ENCODE measurements at places on chromosomes 5 and 9.

GRCh38 chr9:14296495-14297113, 17.3 kb downstream of the NFIB start:
- DNase-seq = no peak

DNA sequence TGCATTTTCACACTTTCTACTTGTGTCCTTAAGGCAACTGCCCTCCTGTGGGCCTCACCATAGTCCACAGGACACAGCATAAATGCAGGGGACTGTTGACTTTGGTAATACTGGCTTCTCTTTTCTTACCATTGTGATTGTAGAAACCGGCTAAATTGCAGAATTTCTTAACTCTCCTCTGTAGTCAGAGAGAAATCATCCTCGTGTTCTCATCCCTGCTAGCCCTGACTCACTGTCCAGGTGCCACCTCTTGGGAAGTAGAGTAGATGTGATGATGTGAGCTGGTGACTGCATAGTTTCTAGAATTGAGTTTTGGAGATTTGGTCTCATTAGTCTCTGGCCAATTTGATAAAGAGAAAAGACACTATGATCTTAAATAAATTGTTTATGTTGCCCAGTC, 5.5 kb downstream of the PHF24 start:
- DNase-seq = no peak

DNA sequence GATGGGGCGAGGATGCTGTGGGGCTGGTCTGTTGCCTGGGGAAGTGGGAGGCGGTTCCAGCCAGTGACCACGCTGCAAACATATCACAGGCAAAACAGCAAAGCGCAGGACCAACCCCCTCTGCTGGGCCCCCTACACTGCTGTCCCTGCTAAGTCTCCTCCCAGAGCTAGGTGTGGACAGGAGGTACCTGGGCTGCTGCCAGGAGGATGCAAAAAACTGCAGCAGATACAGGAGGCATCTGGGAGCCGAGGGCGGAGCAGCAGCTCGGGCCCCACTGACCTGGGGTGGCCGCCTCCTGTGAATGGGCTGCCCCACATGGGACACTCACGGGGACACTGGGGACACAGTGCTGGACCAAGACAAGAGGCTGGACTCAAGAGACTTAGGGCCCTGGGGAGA, 48.0 kb upstream of the PHYKPL start:
- no peak for DNase-seq

- no peak for DNase-seq
Observed at GRCh38 chr5:67897980-67898379, 317.6 kb upstream of the PIK3R1 start.

- no peak for DNase-seq
Observed at GRCh38 chr5:167783145-167783817, 508.2 kb upstream of the WWC1 start.

DNA sequence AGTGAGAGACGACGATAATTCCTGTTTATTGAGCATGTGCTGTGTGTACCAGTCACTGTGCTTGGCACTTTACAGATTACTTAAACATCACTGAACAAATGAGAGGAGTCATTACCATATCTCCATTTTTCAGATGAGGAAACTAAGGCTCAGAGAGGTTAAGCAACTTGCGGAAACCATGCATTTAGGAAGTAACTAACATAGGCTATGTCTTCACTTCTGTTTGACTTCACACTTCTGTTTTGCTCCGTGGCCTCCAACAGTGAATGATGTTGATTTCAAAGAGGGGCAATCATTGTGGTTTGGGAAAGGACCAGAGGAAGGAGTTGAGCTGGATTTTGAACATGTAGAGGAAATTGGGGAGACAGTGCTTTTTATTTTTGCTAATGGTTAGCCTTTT, 16.7 kb downstream of the GCNT1 start:
- DNase-seq = no peak

DNA sequence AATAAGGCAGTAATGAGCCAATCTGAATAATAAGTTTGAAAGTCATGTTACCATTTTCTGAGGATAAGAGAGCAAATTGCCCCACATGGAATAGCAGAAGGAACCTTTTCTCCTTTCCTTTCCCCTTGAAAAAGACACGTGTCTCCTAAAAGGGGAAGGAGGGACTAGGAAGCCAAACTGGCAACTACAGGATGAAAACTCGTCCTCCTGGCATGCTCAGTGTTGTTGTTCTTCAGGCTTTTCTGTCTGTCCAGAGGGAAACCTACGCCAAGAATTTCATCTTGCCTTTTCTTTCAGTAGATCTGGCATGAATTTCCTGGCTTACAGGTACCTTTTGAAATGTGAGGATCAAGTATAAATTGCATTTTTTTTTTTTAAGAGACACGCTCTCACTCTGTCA, 355.9 kb upstream of the TLE4 start:
- DNase-seq = no peak

DNA sequence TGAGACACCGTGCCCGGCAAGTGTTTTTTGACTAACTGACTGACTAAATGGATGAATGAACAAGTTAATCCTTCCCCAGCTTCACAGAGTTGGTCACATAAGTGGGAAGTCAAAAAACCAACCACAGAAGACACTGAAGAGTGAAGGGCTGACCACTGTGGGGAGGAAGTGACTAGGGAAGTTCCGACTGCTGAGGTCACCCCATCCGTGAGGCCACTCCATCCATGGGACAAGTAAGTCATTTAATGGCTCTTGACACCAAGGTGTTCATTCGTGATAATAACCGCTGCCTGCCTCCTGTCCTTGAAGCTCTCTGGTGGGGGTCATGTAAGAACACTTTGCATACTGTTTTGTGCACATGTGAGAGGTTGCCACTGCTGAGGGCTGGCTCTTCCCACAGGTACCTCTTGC, 22.2 kb upstream of the CXCL14 start:
- DNase-seq = no peak

DNA sequence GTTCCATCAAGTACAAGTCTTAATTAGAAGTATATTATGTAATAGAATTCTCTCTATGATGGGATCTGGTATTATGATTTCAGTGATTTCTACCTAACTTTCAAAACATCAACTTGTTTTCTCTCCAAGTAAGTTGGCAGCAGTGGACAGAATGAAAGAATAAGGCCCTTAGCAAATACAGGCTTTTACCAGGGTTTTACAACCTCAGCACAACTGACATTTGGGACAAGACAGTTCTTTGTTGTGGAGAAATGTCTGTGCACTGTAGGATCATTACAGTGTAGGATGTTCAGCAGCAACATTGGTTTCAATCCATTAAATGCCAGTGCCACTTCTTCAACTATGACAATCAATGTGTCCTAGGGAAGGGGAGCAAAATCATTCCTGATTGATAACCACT, 48.8 kb downstream of the MLANA start:
- no peak for DNase-seq

- no peak for DNase-seq
Observed at GRCh38 chr5:9009931-9010651, 535.8 kb downstream of the SEMA5A start.

- DNase-seq = no peak
Observed at GRCh38 chr9:131019388-131020239, 10.6 kb downstream of the LAMC3 start.

DNA sequence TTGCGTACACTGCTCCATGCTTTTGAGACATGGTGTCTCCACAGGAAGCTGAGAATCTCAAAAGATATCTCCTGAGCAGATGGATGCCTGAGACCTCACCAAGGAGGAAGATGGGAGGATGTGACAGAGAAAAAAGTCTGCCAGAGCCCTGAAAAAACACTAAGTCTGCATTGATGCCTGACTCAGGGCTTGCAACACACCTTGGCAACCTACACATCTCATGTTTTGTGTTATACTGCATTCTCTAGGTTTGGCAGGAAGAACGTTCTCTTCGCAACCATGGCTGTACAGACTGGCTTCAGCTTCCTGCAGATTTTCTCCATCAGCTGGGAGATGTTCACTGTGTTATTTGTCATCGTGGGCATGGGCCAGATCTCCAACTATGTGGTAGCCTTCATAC, 19.2 kb downstream of the SLC22A4 start:
- DNase-seq = no peak

GRCh38 chr5:119395080-119395836, 39.4 kb downstream of the TNFAIP8 start:
- no peak for DNase-seq

- DNase-seq = no peak
Observed at GRCh38 chr9:71025201-71025600, 96.2 kb downstream of the TRPM3 start.

DNA sequence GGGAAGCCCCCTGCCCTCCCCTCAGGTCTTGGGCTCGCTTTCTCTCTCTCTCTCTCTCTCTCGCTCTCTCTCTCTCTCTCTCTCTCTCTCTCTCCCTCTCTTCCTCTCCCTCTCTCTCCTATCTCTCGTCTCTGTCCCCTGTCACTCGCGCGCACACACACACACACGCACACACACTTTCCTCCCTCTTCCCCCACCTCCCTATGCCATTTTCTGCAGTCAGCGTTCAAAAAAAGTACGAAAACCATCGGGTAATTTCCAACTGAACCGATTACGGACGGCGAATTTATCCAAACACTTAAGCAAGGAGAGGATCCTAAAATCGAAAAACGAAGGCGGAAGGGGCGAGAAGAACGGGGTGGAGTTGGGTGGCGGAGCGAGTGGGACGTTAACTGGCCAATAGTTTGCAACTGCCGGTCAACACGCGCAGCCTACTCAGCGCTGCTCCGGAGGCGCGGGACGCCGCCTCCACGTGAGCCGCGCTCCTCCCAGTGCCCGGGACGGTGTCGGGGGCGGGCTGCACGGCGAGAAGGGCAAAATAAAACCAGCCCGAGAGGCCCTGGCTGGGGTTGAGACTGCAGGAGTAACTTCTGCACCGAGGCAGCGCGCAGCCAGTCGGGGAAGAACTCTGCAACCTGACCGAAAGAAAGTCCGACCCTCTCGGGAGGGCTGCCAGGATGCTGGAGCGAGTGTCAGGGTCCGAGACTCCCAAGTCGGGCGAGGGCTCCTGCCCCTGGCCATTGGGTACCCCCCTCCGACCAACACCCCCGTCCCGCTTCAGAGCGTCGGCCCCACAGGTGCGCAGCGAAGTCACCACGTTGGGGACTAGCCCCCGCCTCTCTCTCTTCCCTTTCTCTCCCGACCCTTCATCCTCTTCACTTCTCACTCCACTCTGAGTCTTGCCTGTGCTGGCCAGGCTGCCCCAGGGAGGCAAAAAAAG, 24.9 kb upstream of the ELAVL2 start:
- no peak for DNase-seq

DNA sequence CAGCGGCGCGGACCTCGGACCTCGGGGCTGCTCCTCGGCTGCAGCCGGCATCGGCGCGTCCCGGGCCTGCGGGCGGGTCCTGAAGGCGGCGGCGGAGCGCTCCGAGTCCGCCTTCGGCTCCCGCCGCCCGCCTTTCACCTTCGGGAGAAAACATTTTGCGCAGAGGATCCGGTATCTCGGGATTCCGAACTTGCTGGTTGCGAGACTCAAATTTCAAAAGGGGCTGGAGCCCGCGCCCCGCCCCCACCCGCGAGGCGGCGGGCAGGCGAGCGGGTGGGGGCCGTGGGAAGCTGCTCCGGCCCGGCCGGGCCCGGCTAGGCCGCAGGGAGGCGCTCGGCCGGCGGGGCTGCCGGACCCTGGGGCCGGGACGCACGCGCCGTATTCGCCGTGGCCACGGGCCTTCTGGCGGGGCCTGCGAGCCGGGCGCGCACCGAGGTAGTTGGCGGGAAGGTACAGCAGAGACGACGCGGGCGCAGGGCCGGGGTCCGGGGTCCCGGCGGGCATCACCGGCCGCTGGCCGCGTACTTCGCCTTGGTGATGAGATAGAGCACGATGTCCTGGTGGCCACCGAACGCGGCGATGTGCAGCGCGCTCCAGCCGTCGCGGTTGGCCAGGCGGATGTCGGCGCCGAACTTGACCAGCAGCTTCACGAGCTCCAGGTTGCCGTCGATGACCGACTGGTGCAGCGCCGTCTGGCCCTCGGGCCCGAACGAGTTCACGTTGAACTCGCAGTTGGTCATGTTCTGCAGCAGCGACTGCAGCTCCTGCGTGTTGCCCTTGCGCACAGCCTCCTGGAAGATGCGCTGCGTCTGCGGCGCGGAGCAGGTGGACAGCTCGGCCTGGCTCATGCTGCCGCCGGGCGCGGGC, 757 bp downstream of the NRARP start:
- no peak for DNase-seq

- no peak for DNase-seq
Observed at GRCh38 chr5:66122379-66123034, 21.6 kb upstream of the SREK1 start.

DNA sequence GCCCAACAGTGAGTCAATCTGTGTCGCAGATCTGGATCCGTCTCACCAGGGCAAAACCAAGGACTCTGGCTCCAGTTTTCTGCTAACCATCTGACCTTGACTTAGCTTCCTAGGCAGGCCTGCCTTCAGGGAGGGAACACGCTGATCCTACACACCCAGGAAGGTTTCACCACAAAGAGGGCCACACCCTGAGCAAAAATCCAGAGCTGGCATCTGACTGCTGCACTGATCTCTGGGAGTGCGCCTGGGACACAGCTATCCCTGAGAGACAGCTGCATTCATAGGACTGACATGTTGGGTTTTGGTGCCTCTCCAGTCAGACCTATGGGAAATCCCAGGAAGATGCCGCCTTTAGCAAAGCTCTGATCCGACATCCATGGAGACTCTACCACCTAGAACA, 47.5 kb downstream of the CDK5RAP2 start:
- DNase-seq = no peak

DNA sequence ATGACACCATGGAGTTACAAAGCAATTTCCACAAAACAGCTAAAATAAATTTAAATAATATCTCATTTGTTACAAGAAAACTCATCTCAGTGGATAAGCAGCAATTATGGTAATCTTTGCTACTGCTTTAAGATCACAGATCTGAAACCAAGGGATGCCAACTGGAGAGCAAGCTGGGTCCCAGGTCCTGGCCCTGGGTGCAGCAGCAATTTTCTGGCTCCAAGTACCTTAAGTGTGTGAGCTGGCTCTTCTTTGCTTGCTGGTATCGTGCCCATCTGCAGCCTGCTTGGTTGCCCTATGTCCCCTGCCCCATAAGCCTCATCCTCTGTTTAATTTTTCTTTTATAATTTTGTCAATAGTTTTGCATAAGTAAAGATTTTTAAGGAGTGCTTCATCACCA, 41.5 kb upstream of the DIRAS2 start:
- DNase-seq = no peak

- DNase-seq = peak; percentile 50
Observed at GRCh38 chr5:181189962-181190710, 14.9 kb downstream of the TRIM7 start.

- no peak for DNase-seq
Observed at GRCh38 chr5:179118756-179119414, 58.7 kb downstream of the ZNF354C start.

GRCh38 chr5:1835431-1835830, 34.2 kb downstream of the NDUFS6 start:
- no peak for DNase-seq

- no peak for DNase-seq
Observed at GRCh38 chr9:115462623-115463022, 344.7 kb upstream of the TNC start.

GRCh38 chr5:37037840-37038239, 161.3 kb downstream of the NIPBL start:
- no peak for DNase-seq

GRCh38 chr5:150999704-151000442, 20.5 kb upstream of the GPX3 start:
- no peak for DNase-seq

DNA sequence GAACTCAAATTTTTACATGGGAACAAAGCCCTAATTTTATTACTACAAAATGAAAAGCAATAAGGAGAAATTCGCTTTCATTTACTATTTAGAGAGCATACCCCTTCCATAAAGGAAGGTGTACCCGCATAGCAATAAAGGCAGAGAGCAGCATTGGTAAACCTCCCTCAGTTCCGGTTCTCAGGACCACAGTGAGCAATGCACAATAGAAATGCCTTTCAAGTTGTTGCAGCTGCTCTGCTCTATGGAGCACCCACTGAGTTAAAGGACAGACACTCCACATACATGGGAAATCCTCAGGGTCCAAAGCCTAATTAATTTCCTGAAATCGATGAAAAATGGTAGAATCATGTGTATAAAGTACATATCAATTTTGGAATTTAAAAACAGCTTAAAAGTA, 89.9 kb upstream of the MPDZ start:
- DNase-seq = no peak

Data from CD4-positive, alpha-beta T cell treated with Interleukin-17A for 1 hour (primary cell).